ENCODE measurements at places on chromosomes 16 and 17.

DNA sequence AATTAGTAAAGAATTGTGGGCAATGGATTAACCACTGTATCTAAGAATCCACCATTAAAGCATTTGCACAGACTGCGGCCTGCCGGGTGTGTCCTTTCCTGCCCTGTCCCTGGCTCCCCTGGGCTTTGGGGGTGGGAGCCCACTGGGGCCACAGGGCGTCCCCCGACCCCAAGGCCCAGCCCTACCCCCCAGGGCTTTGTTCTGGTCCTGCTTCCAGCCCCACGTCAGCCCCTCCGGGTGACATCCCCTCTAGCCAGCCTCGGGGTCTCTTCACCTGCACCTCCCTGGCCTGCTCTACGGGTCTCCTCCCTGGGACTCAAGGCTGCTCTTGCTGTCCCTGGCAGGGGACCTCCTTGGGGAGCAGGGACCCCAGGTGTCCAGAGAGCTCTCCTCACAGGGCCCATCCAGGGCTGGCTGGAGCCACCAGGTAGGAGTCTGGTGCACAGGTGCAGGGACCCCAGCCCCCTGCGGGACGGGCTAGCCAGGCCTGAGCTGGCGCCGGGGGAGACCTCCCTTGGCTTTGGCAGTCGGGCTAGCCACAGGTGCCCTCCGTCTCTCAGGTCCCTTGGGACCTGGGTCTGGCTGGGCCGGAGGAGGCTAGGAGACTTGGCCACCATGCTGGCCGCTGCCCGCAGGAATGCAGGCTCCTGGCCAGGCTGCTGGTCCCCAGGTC is 6.4 kb upstream of the BAIAP3 start:
- DNase-seq, result no peak

GRCh38 chr17:79650283-79650682 is 39.4 kb upstream of the RBFOX3 start:
- no peak for DNase-seq

- DNase-seq, result peak; percentile 47
Observed at GRCh38 chr17:57663326-57664070, 81.6 kb downstream of the CCDC182 start.

DNA sequence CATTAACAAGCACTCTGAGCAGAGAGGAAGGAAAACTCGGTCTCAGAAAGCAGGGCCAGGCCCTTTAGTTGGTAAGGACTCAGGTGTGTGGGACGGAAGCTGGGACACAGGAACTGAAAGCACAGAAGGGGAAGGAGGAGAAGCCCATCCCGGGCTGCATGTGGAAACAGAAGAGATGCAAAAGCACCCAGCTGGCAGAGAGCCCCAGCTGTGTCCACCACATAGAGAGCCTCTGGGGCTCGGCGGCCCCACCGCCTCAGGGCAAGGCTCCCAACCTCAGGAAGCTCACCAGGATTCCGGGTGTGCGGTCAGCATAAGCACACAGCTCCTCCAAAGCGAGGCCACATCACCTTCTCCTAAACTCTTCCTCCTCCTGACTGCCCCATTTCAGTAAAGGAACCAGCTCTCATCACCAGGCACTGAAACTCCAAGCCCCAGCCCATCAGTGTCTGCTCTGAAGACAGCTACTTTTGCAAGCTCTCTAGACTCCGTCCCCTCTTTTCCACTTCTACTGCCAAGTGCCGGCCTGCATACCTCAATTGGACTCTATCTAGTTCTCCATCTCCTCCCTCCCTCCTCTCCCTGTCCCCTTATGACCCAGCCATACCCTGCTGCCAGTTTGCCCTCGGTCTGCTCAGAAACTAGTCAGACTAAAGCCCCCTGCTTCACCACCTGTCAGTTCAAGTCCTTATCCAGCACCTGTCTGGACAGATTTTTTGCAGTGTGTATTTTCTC is 6.0 kb downstream of the ST3GAL2 start:
- DNase-seq, result no peak

DNA sequence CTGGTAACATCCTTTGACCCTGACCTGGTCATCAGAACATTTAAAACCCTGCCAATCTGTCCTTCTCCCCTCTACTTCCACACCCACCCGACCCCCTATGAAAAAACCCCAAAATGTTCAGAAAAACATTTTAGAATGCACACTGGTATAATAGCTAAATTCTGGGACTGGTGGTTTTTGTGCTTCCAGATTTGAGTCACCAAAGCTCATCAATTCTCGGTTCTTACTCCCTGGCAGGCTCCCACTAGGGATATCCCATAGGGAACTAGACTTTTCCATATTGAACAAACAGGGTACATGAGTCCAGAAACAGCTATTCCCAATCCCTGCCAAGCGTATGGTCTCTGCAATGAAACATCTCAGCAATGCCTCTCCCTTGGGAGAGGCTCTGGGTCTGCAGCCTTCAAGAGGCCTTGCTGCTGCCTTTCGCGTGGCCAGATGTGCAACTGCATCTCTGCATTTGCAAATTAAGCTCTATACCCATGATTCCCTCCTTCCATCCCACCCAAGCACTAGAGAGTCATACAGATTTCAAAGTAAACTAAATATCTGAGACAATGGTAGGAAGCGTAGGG is 67.7 kb downstream of the SMG6 start:
- DNase-seq, result no peak

GRCh38 chr17:64614266-64615027 is 47.7 kb downstream of the SMURF2 start:
- no peak for DNase-seq

- no peak for DNase-seq
Observed at GRCh38 chr17:61465550-61466237, 13.5 kb downstream of the TBX4 start.

DNA sequence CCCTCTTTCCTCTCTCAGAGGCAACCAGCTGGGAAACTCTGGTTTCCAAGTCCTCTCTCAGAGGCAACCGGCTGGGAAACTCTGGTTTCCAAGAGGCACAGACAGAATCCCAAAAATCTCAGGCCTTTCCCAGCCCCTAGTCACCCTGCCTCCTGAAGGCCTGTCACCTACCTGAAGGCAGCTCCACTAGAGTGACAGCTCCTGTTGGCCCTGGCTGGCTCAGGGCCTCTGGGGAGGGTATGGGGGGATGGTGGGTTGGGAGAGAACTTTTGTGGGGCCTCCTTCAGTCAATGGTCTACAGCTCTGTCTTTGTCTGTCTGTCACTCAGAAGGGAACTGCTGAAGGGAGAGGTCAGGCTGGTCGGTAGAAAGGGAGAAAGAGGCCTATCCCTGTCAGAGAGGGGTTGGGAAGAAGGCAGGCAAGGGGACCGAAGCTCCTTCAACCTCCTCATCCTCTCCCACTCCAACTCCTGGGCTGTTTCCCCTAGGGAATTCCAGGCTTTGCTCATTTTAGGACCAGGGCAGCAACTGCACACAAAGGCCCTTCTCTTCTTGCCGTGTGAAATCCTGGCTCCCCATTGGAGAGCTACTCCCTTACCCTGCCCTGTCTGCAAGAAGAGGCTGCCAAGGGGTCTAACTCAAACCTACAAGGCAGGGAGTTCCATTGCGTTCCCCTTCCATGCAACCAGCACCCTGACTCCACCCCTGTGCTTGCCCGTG is 23.6 kb downstream of the COPZ2 start:
- no peak for DNase-seq

DNA sequence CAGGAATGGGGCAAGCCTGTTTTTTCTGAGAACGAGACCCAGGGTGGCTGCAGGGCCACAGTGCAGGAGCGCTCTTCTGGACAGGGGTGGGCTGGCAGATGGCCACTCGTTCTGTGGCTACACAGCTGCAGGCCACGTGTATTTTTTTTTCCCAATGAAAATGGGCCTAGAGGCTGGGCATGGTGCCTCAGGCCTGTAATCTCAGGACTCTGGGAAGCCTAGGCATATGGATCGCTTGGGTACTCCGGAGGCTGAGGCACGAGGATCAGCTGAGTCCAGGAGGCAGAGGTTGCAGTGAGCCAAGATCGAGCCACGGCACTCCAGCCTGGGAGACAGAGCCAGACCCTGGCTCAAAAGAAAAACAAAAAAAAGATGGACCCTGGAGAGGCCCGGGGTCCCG is 6.8 kb downstream of the UNKL start:
- no peak for DNase-seq

- DNase-seq, result no peak
Observed at GRCh38 chr17:13374203-13375143, 227.3 kb downstream of the HS3ST3A1 start.

DNA sequence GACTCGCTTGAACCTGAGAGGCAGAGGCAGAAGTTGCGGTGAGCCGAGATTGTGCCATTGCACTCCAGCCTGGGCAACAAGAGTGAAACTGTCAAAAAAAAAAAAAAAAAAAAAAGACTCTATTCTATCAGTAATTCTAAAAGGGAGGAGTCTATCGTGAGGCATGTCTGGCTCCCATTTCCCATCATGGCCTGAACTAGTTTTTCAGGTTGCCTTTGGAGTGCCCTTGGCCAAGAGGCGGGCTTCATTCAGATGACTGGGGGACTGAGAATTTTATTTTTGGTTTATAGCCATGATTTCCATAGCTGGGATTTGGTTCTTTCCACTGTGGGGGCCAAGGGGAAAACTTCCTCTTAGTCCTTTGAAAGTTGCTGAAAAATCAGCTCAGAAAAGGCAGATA is 3.5 kb upstream of the SNX29 start:
- no peak for DNase-seq

DNA sequence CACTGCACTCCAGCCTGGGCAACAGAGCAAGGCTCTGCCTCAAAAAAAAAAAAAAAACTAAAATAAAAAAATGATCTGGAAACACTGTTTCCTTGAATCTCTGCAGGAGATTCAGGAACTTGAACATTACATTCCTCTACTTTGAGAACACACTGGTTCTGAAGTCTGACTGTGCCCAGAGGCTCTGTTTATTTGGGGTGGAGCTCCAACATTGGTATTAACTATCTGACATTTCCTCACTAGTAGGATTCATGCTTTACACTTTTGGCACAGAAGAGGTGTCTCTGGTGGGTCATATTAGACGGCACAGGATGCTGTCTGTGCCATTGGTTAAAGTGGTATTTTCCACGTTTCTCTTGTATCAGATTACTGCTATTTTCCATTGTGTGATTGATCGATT is 10.4 kb downstream of the SULT1A2 start:
- DNase-seq, result no peak

DNA sequence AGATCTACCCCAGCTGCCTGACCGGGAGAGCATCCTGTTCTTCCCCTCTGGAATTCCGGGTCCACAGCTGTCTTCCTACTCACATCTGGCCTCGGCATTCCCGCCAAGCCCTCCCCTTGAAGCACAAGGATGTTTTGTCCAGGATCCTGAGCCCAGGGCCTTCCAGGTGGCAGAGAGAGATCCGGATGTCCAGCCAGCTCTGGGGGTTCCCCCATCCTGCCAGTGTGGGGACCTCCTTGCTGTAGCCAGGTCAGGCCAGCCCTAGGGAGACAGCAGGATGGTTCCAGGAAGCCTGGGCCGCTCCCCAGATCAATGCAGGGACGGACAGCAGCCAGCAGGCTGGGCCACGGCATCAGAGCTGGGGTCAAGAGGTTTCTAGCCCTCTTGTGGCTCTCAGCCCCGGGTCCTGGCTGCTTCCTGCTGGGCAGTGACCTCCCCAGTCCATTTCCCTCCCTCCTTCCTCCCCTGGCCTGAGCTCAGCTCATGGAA is 55.3 kb downstream of the SOCS3 start:
- no peak for DNase-seq

DNA sequence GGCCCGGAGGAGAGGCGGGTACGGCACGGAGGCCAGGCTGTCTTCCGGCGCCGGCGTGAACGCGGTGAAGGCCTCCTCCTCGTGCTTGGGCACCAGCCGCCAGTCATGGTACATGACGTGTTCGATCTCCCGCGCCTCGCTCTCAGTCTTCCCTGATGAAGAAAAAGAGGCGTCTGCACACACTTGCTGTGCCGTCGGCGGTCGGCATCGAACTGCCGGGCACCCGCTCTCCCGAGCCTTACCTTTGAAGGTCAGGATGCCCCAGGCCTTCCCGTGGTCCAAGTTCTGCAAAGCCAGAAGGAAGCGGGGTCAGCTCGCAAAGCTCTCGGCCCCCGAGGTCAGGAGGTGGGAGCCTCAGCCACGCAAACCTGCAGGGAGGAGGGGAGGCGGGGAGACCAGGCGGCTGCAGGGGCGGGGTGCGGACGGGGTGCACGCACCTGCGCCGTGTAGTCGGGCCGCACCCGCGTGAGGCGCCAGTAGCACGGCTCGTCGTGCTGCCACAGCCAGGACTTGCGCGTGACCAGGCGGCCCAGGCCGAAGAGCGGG is at the start of gene EME2:
Gene EME2 (plus strand): TSS at position 449 of the 546 bp plus-strand sequence. CDS start 418 bp downstream, outside the sequence.
- no peak for DNase-seq

DNA sequence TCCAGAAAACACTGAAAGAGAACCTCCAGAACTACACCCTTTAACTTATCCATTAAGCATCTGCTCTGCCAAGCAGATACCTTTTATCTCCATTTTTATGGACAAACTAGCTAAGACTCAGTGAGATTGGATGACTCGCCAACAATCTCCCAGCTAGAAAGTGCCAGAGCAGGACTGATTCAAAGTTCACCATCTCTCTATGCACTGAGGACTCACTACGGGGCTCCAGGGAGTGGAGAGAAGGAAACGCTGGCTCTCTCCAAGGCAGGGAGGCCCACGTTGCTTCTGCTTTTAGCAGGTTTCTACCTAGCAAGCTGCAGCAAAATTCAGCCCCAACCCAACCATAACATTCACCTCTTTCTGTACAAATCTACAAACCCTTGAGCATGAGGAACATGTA is 52.8 kb upstream of the ARHGAP44 start:
- no peak for DNase-seq
